Fibroblast of skin of abdomen (primary cell): ENCODE measurements at places on chromosomes 4 and X.
A peak's percentile ranks its signal among the peaks of the same experiment; 100 is the strongest.

DNA sequence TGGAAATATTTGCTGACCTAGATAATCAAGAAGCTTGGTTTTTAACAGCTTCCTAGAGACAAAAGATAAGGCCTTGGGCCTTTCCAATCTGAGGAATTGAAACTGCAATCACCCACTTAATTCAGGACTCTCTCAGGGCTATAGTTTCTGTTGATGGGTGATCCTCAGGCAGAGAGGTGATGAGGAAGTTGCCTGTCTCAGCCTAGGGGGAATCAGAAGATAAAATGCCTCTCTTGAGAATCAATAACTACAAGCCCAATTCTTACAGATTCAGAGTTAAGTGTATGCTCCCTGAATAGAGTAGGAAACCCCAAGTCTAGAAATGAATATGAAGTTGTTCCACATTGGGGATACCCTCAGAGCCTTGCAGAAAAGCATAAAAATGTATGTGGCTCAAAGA is 45.5 kb downstream of the NFKB1 start:
- DNase-seq: no peak

DNA sequence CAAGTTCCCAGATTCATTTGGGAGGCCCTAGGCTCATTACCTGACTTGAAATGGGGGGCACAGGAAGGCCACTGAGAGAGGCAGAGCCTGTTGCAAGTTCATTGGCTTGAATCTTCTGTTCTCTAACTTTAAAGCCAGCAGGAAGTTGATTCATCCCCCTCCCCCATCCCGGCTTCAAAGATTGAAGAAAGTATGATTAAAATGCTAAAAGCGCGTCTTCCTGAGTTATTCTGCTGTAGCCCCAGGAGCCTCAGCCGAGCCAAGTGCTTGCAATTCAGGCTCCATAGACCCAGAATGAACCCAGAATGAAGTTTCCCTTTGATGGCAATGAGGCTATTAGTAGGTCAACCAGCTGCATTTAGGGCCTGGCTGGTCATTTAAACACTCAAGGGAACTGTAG is 14.7 kb downstream of the CHST7 start:
- DNase-seq: peak; percentile 83

GRCh38 chr4:138841343-138841742 is 174.2 kb upstream of the NOCT start:
- DNase-seq: no peak

- DNase-seq: no peak
Measured at GRCh38 chr4:86856896-86857295, 7.7 kb upstream of the SLC10A6 start.

GRCh38 chr4:73055241-73055897 is 14.1 kb downstream of the COX18 start:
- DNase-seq: no peak

GRCh38 chrX:74540635-74541249 is 73.7 kb downstream of the RLIM start:
- no peak for DNase-seq
